ENCODE measurements at places on chromosomes 5 and 9.

- no peak for DNase-seq
Measured at GRCh38 chr5:10118150-10118549, 131.5 kb downstream of the ATPSCKMT start.

GRCh38 chr5:90793183-90793582 lies 234.6 kb downstream of the ADGRV1 start:
- no peak for DNase-seq

DNA sequence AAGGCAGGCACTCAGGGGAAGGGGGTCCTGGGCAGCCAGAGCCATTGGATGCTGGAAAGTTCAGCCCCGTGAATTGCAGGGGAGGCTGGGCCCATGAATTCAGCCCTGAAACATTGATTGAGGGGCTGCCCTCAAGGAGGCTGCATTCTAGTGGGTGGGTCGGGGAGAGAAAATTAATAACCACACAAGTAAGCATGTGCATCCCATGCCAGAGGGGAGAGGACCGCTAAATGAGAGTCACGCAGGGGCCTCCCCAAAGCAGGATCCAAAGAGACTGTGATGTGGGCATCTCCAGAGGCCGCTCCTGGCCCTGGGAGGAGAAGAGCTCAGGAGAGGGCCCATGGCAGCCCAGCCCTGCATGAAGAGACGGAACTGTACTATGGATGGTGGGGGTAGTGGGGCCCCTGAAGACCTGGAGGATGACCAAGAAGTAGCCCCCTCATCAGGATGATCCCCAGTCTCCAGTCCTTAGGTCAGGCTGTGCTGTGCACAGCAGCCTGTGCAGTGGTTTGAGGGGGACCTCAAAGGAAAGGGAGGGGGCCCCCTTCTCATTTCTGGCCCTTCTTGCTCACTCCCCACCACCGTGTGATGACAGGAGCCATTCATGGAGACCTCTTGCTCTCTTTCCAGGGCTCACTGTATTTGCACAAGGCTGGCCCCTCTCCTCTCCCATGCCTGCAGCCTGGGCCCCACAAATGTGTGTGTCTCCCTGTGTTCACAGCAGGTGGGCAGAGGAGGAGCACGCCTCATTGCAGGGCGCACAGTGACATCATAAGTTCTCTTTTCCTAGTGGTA lies 233.6 kb upstream of the IRX1 start:
- DNase-seq = no peak

- DNase-seq = peak; percentile 73
Measured at GRCh38 chr9:129550199-129550839, 70.6 kb downstream of the C9orf50 start.

- DNase-seq = no peak
Measured at GRCh38 chr5:11247224-11247623, 486.2 kb upstream of the DAP start.

GRCh38 chr9:4741365-4742089 lies 525 bp upstream of the AK3 start:
- no peak for DNase-seq

DNA sequence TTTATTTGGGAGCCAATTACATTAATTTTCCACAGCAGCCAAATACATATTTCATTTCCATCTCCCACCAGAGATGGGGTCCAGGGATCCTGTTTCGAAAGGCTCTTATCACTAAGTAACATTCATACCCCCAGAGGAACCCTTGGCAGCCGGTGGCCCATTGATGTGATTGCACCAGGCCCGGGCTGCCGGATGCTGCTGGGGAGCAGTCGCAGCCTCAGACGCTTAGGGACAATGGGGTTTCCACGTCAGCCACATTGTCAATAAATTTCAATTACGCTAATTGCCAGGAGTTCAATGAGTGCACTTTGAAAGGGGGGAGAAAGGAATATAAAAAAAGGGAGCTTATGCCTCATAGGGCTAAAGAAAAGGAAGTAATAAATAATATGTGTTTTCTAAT lies 478.8 kb upstream of the ADAMTS16 start:
- no peak for DNase-seq
